Right renal cortex interstitium (tissue), 3 donors: ENCODE measurements at places on chromosomes 13 and 19.

- no peak for DNase-seq
Observed at GRCh38 chr19:50580970-50581634, 12.9 kb upstream of the LRRC4B start.

DNA sequence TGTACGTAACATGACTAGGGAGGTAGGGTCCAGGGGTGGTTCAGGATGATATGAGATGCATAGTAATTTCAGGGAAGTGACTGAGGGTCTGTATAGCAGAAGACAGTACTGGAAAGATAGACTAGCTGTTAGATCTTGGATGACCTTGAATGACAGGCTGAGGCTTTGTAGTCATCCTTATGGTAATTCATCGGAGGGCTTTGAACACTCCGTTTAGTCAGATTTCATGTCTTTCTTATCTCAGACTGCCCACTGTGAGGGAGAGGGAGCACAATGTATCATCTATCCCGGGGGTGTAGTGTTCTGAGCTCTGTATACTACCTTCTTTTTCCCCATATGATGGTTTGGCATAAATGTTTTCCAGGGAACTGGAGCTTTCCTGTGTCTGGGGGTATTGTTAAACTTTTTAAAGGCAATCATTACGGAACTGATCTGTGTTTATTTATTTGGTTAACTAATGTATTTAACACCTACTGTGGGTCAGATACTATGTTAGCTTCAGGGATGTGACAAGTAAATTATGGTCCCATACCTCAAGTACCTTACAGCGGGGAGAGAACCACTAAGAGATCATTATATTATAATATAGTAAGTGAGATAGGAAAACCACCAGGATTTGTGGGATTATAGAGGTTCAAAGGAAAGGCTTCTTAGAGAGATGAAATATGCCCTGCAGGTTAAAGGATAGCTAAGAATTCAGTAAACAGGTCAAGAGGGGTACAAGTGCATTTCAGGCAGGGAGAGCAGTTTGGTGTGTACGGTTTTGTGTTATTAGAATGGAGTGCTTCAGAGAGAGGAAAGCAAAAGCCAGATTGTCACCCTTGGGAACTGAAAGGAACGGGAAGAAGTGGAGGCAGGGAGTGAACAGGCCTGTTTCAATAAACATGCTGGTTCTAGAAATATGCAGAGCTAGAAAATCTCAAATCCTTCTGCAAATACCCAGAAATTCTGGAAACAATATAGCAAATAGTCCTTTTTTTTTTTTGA, 164.8 kb upstream of the KL start:
- DNase-seq, result no peak

DNA sequence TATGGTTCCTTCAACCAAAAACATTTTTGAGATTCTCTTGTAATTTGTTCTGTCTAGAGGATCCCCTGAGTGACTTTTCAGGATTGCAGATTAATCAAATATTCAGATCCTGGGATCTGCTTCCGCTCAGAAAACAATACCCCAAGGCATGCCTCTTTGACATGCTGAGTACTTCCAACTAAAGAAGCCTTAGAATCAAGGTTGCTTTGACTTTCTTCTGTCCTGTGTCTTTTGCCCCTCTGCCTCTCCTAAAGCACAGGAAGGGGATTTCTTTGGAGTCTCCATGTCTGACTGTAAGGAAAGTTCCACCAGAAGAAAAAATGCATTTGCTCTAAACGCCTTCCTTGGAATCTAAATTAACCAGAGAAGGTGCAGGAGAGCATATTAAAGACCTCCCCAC, 431.5 kb downstream of the FGF14 start:
- no peak for DNase-seq

GRCh38 chr13:75689686-75690085, 53.6 kb downstream of the LMO7 start:
- DNase-seq, result no peak

DNA sequence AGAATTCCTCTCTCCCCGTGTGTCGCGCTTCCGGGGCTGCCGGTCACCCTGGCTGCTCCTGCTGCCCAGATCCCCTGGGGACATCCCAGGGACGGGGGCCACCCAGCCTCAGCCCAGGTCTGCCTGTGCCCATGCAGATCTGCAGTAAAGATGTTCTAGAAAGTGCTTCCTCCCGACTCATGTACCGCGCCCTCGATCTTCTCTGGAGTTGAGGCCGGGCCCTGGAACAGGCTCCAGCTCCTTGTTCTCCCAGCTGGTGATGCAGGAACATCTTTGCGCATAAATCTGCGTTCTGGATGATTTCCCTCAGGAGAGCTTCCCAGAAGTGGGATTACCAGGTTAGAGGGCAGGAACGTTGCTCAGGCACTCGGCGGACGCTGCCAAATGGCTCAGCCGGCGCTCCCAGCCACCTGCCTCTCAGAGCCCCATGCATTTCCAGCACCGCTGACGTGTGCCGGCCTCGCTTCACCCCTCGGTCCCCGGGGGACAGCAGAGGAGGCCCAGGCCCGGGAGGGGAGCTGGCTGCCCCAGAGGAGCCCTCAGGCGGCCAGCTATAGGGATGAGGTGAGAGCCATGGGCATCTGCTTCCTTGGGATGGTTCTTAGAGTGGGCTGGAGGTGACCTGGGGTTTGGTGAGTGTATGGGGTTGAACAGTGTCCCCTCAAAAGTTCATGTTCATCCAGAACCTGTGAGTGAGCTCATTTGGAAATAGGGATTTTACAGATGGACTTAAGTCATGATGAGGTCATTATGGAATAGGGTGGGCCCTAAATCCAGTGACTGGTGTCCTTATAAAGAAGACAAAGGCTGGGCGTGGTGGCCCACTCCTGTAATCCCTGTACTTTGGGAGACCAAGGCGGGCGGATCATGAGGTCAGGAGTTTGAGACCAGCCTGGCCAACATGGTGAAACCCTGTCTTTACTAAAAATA, 42.6 kb downstream of the CRTC1 start:
- DNase-seq, result no peak

DNA sequence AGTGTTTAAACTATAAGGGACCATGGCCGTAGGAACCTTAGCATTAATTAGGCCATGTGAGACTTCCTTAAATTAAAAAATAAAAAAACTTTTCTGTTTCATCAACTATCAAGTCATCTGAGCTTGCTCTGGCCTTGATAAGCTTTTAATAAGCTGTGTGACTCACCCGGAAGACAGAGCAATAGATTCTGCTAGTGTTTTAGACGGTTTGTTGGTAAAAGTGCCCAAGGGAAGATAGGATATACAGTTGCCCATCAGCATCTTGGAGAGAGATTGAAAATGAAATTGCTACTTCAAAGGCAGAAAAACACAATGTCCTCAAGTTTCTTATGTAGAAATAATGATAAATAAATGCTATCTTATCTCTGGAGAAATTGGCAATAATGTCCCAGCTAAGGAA, 31.2 kb upstream of the RCBTB2 start:
- DNase-seq, result no peak

- no peak for DNase-seq
Observed at GRCh38 chr19:38737921-38738737, 6.1 kb downstream of the CAPN12 start.

- DNase-seq, result no peak
Observed at GRCh38 chr13:113365583-113365970, 1.6 kb upstream of the GRTP1 start.

DNA sequence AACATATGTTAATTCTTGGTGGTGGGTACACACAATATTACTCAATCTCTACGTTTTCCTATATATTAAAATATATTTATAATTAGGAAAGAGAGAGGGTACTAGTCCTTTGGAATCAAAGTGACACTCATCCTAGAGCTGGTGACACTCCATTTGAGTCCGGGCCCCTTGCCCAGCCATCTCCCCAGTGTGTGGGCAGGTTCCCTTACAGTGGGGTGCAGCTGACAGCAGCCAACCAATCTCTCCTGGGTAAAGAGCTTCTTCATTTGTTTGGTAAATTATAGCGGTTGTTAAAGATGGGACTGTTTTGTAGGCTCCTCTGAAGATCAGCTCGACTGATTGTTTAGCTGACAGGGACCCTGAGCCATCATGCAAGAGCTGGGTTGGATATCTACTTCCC, 37.2 kb upstream of the RGCC start:
- no peak for DNase-seq
